Activated CD4-positive, alpha-beta T cell treated with anti-CD3 and anti-CD28 coated beads for 4 hours (primary cell): ENCODE measurements at places on chromosomes 5 and 9.

DNA sequence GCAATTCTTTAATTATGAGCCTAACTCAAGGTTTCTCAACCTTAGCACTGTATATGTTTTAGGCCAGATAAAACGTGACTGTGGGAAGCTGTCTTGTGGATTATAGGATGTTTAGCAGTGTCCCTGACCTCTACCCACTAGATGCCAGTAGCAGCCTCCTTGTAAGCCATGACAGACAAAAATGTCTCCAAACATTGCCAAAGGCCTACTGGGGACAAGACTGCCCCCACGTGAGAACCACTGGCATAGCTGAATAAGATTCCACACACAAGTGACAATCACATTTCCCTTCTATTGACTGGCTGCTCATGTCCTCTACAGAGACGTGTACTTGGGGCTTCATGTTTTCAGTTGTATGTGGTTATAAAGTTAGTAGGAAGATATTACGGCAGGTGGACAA, 55.4 kb downstream of the GOLM1 start:
- DNase-seq = no peak

DNA sequence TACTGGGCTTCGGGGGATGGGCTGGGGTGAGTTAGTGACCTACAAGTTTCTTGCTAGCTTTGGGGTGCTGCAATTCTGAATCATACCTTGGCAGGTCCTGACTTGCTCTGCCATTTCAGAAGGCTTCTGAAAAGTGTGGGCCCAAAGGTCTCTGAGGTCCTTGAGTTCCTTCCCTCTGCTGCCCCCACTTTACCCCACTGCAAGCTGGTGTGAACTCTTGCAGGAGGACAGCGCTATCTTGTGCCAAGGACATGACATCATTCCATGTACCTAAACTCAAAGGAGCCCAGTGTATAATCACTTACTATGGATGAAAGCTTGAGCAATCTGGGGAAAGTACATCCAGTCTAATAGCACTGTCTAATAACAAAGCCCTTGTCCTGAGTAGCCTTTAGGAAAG, 157.4 kb downstream of the RMI1 start:
- DNase-seq = no peak

GRCh38 chr9:87479801-87480201, 17.9 kb upstream of the DAPK1 start:
- DNase-seq = no peak

GRCh38 chr9:137141976-137142936, 3.3 kb downstream of the GRIN1 start:
- DNase-seq = no peak

- no peak for DNase-seq
Observed at GRCh38 chr5:34849253-34849652, 10.3 kb downstream of the TTC23L start.
